Activated T-helper 1 cell treated with anti-CD3 and anti-CD28 coated beads, Interleukin-12 subunit alpha, Interleukin-12 subunit beta, Interleukin-2, Interleukin-4 antibody, amounts not matched to agents 30 ng/mL and 10 ng/mL and 1 ng/mL, durations not matched to agents 14 hours and 24 hours and 36 hours (primary cell): ENCODE measurements at places on chromosomes 5 and 9. TPM values are rescaled to one million over a fixed set of nuclear protein-coding genes. Genes with fewer than 3 reads are reported as not detected.
A peak's percentile ranks its signal among the peaks of the same experiment; 100 is the strongest.

The KIF4B gene
- 0.05 TPM in 2 replicates for total RNA-seq

DNA sequence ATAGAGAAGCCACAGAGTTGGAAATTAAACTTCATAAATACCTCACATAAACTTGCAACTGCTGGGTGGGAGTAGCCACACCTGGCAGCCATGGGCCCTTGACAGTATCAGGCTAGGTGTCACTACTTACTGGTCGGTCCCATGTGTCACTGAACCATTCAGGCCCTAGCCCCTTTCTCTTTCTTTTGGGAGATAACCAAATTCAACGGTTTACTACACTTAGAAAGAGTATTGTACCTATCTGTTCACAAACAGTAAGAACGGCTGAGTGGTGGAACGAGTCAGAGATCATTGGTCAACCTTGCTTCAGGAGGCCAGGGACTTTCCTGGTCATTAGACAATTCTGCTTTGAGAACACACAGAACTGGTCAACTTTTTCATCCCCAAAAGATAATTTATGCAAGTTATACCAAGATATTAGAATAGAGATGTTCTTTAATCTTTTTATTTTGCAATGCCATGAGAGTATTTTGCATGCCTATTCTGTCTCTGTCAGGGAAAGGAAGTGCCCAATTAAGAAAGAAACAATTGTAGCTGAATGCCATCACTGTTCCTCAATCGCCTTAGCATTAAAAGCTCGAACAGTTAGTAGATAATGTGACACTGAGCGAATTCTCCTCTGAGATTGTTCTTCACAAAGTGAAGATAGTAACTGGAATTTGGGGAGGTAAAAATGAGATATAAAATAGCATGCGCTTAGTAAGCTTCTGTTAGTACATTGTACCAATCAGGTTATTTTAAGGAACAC lies 50.9 kb downstream of the GOLPH3 start:
- no peak overlapping the region for H3K27ac ChIP-seq
- no peak overlapping the region for H3K4me3 ChIP-seq
- peaks cover 25% of the 10 kb centered on the region for H3K4me1 ChIP-seq
- H3K36me3 ChIP-seq = peaks cover 39% of the 10 kb centered on the region
- no peak for DNase-seq
- no peaks in the 10 kb centered on the region for H3K27me3 ChIP-seq

- no peaks in the 10 kb centered on the region for H3K4me1 ChIP-seq
- no peak overlapping the region for H3K4me3 ChIP-seq
- H3K36me3 ChIP-seq = no peaks in the 10 kb centered on the region
- DNase-seq = no peak
Measured at GRCh38 chr5:53366245-53366644, 114.2 kb upstream of the FST start.

GRCh38 chr5:133333326-133334150 lies 278.8 kb downstream of the FSTL4 start:
- H3K4me1 ChIP-seq = peaks cover 39% of the 10 kb centered on the region
- H3K27me3 ChIP-seq = no peaks in the 10 kb centered on the region
- peak overlapping the region; percentile 49 for H3K27ac ChIP-seq
- H3K36me3 ChIP-seq = no peaks in the 10 kb centered on the region
- DNase-seq = no peak
- peak overlapping the region; percentile 8 for H3K4me3 ChIP-seq

The HK3 gene
- 0.44 and 0.51 TPM in 2 replicates for total RNA-seq

DNA sequence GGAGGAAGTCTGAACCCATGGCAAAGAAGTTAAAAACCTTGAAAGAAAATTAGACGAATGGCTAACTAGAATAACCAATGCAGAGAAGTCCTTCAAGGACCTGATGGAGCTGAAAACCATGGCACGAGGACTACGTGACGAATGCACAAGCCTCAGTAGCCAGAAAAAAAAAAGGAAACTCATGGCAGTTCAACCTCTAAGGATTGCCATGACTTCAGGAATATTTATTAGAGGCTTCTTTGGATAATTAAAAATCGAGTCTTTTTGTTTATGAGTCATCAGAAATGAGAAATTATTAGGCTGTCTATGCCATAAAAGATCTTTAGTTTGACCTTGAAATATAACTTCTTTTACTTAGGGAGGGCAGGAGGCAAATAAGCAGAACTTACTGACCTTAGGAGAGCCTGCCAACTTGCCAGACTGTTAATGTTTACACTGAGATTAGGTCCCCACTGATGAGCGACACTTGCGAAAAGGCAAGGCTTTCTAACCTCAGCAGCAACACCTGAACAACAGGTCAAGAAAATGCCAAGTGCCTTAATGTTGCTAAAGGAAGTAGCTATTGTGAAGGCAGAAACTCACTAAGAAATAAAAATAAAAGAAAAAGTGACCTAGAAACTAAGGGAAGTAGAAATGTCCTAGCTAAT lies 55.2 kb upstream of the TUSC1 start:
- no peak for DNase-seq
- no peaks in the 10 kb centered on the region for H3K27me3 ChIP-seq
- H3K36me3 ChIP-seq = no peaks in the 10 kb centered on the region
- H3K4me1 ChIP-seq = no peaks in the 10 kb centered on the region
- H3K4me3 ChIP-seq = no peak overlapping the region

DNA sequence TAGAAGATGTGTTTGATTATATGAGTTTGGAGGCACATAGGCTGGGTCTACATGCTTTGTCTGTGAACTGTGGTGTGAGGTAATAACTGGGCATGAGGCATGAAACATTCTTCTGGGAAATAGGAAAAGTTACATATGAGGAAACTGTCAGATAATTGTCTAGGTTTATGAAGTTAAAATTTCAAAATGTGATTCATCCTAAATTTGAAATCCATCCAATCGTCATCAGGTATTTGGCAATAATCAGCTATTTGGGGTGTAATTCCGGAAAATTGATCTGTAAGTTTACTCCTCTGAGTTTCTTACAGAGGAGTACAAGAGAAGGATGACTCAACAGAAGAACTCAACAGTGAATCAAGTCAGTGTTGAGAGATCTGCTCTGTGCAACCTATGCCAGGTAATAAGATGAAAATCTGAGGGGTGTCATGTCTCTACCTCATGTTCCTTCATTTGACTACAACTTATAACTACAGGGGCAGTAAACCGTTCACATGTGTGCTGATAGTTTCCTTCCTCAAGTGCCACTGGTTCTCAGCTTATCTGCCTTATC lies 1171.6 kb upstream of the CDH18 start:
- H3K27me3 ChIP-seq = no peaks in the 10 kb centered on the region
- H3K36me3 ChIP-seq = no peaks in the 10 kb centered on the region
- no peak overlapping the region for H3K4me3 ChIP-seq
- DNase-seq = no peak
